ENCODE measurements at places on chromosomes 4 and X.

DNA sequence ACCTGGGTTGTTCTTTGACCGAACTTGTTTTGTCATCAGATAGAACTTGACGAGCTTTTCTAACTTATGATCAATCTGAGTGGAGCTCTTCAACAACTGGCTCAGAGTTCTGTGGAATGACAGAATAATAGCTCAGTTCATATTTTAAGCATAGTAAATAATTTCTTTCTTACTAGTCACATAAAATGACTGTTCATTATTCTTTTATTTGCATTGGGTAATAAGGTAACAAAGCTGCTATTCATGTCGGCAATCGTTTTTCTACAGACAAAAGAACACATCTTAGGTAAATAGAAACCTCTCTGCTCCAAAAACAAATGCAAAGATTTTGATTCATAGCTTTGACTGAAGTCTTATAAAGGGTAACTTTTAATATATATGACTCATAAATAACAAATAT, 57.3 kb upstream of the CXCL8 start:
- no peak for DNase-seq

GRCh38 chr4:153764601-153765368, 5.0 kb upstream of the RNF175 start:
- no peak for DNase-seq

- DNase-seq = no peak
Measured at GRCh38 chr4:77232653-77233052, 75.6 kb downstream of the CCNG2 start.

- DNase-seq = no peak
Measured at GRCh38 chrX:153970357-153971123, 1.1 kb downstream of the HCFC1 start.

GRCh38 chr4:103091601-103092223, 7.9 kb downstream of the BDH2 start:
- peak; percentile 64 for DNase-seq

DNA sequence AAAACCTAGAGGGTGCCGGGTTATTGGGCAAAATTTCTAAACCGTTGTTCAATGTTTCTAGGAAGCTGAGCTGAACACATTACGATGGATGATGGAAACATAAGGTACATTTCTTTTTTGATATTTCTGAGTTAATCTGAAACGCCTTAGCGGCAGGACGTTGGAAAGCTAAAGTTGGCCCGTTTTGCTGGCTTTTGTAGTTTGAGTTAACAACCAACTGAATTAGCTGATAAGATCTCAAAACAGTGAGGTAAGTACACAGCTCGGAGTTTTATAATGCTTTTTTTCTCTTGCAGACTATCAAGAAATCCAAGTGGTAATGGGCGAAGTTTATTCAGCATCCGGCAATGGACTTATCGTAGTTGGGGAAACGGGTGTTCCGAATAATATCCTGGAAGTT, 73.5 kb downstream of the PRSS12 start:
- DNase-seq = no peak

- DNase-seq = no peak
Measured at GRCh38 chr4:13892739-13893105, 265.2 kb upstream of the BOD1L1 start.

GRCh38 chr4:168557658-168558057, 60.8 kb downstream of the PALLD start:
- no peak for DNase-seq

- no peak for DNase-seq
Measured at GRCh38 chr4:47483745-47484144, 1.3 kb upstream of the ATP10D start.

DNA sequence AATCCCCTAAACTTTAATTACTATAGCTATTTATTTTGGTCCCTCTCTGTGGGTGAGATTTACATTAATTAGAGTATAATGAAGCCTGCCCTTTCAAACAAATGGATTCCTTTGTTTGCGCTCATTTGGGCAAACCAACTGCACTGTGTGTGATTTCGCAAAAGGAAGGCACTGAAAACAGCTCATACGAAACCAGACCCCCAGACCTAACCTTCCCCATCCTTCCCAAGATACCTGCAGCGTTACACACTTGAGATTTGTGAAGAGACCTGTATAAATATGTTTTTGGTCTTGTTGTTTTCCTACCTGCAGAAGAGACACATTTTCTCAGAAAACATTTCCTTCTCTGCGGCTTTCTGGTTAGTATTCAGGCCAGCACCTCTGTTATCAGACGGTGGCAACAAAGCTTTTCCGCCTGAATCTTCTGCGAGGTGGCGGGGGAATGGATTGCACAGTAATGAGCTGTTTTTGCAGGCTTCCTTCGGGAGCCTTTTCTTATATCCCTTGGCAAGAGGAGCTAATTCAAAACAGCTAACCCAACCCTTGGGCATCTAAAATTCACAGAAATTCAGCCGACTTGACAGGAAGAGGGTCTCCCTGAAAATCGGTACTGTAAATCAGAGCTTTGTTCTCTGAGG, 47.6 kb downstream of the CBLL2 start:
- DNase-seq = no peak

DNA sequence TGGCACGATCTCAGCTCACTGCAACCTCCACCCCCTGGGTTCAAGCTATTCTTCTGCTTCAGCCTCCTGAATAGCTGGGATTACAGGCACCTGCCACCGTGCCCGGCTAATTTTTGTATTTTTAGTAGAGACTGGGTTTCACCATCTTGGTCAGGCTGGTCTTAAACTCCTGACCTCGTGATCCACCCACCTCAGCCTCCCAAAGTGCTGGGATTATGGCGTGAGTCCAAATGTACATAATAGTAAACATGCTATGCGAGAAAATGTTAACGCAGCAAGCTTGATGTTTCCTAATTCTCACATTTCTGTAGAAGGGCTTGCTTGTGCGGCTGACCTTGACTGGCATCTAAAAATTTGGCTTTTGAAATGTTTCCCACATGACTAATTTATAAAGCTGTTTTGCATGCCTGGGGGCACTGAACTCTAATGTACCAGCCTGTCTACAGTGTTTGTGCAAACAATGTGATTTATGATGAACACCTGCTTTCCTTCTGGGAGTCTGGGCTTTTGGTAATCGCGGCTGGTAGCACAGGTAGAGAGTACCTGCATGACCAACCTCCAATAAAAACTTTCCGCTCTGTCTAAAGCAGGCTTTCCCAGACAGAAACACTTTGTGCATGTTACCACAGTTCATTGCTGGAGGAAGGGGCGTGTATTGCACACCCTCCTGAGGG, 216.8 kb downstream of the IL15 start:
- DNase-seq = no peak

DNA sequence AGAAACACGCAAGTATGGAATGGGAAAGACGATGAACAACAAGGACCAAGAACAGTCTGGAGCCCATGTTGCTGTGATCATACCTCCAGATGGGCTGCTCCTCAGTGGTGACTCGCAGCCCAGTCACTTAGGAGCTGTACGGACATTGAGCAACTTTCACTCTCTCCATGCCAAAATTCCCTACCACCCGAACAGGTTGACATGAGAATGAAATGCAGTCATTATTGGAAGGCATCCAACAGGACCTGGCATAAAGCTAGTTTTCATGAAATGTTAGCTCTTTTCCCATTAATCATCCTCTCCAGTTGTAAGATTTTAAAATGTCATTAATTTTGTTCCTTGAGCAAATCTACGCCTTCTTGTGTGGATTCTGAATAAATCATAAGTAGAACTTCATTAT, 82.7 kb upstream of the GPM6B start:
- DNase-seq = no peak

DNA sequence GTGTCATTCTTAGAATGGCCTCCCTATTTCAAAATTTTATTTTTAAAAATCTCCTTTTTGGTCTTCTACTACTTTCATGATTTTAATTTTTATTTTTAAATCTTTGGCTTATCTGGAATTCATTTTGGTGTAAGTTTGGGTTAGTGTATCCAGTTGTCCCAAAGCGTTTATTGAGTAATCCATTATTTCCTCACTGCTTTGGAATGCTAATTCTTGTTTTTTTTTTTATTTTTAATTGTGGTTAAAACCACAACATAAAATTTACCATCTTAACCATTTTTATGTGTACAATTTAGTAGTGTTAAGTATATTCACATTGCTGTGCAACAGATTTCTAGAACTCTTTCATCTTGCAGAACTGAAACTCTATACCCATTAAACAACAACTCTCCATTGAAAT, 8.7 kb downstream of the CITED1 start:
- DNase-seq = no peak

GRCh38 chrX:154592505-154592904, 7.6 kb downstream of the CTAG1A start:
- no peak for DNase-seq

GRCh38 chr4:185016101-185016940, 2.0 kb upstream of the HELT start:
- DNase-seq = no peak
